ENCODE measurements at places on chromosomes 13 and 19.

DNA sequence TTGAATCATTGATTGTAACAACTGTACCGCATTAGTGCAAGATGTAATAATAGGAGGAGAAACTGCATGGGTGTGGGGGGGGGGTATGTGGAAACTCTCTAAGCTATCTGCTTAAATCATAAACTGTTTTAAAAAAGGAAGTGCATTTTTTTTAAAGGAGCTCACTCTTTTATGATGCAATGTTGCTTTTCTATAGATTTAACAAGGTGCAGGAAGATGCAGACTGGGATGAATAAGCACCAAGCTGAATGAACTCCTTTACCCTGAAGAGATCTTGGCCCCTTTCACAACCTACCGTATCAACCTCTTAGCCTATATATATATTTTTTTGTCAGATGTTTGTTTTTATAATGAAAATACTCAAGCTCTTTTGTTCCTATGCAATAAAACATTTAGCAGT lies 95.9 kb downstream of the AKAP11 start:
- no peak for DNase-seq

- no peak for DNase-seq
Measured at GRCh38 chr13:21034603-21035191, 26.7 kb downstream of the LATS2 start.

DNA sequence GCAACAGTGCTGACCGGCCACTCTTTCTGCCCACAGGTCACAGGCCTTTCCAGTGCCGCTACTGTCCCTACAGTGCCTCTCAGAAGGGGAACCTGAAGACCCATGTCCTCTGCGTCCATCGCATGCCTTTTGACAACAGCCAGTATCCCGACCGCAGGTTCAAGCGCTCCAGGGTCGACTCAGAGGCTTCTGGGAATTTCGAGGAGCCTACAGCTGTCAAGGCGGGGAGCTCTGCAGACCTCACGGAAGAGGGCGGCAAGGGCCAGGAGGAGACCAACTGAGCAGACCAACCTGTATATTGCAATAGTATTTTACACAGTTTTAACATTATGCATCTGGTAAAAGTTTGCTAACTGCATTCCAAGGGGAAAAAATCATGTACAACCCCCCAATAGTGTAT lies 338.5 kb downstream of the ZNF536 start:
- DNase-seq: no peak

- DNase-seq: no peak
Measured at GRCh38 chr13:108281901-108282300, 12.4 kb downstream of the TNFSF13B start.

- no peak for DNase-seq
Measured at GRCh38 chr13:25778365-25778764, 273.5 kb downstream of the SHISA2 start.

- no peak for DNase-seq
Measured at GRCh38 chr13:59442944-59443486, 720.7 kb downstream of the DIAPH3 start.

DNA sequence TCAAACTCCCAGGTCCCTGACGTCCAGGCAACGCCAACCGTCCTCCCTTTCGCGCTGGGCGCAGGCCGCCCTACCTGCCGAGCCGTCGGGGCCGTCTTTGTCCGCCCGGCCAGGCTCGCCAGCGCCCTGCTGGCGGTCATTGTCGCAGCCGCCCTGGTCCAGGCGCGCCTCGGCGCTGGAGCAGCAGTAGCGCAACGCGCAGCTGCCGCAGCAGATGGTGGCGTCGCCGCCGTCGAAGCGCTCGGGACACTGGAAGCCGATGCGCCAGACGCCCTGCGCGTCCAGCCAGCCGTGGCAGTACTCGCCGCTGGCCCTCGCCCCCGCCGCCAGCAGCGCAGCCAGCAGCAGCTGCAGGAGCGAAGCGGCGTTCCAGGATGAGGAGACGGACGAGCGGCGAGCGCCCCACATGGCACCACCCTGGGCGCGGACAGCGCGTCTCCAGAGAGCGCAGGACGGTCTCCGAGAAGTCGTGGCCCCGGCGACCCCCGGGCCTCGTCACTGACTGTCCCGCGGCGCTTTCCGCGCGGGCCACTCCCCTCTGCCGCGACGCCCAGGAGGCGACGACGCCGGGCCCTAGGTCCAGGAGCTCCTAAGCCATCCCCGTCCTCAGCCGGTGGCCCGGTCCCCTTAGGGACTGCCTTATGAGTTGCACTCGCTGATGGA lies 1.1 kb downstream of the SHISA2 start:
- DNase-seq: no peak

- DNase-seq: no peak
Measured at GRCh38 chr19:57338877-57339276, 12.2 kb upstream of the ZNF304 start.

DNA sequence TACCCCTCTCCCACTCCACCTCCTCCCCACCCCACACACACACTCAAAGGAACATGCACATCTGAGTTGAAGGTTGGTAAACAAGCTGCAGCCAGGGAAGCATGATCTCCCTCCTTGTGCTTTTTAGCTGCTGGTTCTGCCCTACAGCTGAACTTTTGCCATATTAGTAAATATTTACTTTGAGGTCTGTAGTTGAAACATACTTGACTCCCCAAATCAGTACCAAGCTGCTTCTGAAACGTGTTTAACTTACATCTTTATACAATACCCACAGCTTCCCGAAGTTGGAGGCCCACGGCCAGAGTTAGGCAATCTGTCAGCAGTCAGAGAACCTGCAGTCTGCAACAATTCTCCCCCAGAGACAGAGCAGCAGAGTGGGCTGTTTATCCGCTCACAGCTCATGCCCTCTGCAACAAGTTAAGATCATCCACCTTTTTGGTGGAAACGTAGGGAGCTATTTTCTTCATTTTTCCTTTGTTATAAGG lies 1.5 kb upstream of the PCDH20 start:
- DNase-seq: no peak

DNA sequence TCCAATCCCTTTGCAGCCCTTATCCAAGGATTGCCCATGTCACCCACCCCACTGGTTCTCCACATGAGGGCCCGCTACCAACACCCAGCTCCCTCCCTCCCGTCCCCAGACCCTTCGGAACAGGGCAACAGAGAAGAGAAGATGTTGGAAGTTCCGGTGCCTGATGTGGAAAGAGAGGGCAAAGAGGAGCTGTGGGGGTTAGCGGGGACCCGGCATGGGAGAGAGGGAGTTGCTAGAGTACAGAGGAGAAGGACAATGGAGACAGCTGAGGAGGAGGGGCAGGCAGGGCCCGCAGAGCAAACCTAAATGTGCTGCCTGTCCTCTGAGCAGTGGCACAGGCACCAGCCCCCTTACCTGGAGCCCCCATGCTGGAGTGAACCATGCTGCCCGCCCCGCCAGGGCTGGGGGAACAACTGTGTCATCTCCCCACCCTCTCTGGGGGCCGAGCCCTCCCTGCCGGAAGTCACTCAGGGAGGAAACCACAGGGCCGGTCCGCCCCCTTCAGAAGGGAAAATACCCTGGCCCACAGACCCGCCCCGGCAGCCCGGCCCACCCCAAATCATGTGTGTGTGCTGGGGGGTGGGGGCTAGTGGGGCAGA lies at the start of gene POU2F2:
Gene POU2F2 (minus strand): TSS at position 417 of the 599 bp plus-strand sequence. CDS start 35 bp downstream, at position 382.
- DNase-seq: peak; percentile 21

- DNase-seq: no peak
Measured at GRCh38 chr13:79658333-79658975, 177.5 kb downstream of the NDFIP2 start.

DNA sequence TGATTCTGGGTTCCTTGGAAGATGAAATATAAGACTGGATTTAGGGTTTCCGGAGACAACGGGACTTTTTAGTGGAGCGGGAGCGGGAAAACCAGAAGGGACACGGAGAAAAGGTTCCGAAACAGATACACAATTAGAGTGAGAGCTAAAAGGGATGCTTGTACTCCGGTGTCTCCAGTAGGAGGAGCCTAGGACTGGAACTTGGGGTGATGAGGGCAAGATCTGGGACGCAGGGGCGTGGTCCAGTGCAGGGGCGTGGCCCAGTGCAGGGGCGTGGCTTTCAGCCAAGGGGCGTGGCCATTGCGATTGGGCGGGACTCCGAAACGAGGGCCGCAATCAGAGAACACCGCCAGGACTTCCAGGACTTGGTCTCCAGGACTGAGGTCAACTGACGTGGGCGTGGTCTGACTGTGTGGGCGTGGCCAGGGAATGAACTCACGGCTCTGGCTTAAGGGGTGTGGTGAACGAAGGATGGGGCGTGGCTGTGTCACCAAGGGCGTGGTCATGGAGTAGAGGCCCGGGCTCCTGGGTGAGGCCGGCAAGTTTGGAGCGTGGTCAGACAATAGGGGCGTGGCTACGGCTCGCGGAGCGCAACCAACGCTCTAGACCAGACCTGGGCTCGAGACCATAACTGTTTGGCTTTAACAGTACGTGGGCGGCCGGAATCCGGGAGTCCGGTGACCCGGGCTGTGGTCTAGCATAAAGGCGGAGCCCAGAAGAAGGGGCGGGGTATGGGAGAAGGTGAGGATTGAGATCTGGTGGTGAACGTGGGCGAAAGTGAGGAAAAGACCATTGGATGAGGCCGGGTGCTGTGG lies at the start of gene DKKL1:
Gene DKKL1 (plus strand): TSS at position 610 of the 815 bp plus-strand sequence. CDS start 122 bp downstream, at position 732.
- DNase-seq: peak; percentile 40

DNA sequence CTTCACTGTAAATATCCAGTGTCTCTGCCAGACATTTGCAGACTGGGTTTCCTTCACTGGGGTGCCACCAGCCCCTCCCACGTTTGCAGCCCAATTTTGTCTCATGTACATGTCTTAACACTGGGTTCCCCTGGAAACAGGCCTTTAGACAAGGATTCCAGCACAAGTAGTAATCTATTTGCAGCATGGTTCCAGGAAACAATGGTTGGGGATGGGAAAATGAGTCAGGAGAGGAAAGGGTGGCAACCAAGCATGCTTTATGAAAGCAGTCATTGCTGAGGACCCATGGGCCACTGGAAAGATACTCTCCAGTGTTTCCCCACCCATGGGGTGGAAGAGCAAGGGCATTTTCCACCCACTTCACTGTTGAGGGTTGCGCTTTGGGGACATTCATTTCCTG lies 53.6 kb upstream of the FARP1 start:
- DNase-seq: no peak

DNA sequence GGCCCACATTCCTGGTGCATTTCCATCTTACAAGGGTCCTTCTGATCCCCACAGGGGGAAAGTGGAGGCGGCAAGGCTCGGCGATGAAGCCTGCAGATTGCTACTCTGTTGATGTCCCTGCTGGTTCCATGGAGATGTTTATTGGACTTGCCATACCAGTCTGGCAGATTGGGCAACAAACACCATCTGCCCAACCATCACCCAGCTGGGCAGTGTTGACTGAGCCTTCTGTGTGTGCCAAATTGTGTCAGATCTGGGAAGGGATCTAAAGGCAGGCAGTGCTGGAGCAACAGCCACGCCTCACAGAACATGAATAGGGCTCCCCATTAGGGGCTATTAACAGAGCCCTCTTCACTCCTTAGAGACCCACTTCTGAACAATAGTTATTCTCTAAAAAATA lies 35.0 kb downstream of the FLT1 start:
- DNase-seq: no peak

DNA sequence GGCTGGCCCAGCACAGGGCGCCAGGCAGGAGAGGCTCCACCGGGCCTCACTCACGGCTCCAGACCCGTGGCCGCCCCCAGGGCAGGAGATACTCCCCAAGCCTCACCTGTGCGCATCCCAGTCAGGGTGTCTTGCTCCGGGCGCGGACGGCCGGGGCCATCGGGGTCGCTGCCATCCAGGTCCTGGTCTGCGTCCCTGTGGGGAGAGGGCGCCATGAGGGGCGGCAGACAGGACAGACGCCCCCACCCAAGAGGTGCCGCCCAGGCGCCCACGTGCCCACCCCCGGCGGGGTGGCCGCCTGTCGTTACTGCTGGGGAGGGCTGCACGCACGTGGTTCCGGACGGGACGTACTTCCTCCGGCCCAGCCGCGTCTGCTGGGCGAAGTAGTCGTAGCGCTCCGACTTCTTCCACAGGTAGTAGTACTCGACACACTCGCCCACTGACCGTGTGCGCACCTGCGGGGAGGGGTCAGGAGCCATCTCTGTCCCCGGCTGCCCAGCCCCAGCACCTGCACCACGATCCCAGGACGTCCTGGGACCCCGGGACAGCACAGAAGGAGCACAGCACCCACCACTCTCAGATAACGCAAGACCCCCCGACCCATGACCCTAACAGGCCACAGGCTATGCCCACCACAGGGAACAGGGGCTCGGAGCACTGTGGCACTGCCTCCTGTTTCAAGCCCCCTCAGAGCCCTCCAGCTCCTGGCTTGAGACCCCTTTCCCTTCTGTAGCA lies 17.4 kb upstream of the PLPP2 start:
- DNase-seq: no peak

- DNase-seq: no peak
Measured at GRCh38 chr13:41299316-41300094, 11.6 kb upstream of the NAA16 start.

GRCh38 chr13:99028890-99029289 lies 51.0 kb upstream of the DOCK9 start:
- DNase-seq: no peak

DNA sequence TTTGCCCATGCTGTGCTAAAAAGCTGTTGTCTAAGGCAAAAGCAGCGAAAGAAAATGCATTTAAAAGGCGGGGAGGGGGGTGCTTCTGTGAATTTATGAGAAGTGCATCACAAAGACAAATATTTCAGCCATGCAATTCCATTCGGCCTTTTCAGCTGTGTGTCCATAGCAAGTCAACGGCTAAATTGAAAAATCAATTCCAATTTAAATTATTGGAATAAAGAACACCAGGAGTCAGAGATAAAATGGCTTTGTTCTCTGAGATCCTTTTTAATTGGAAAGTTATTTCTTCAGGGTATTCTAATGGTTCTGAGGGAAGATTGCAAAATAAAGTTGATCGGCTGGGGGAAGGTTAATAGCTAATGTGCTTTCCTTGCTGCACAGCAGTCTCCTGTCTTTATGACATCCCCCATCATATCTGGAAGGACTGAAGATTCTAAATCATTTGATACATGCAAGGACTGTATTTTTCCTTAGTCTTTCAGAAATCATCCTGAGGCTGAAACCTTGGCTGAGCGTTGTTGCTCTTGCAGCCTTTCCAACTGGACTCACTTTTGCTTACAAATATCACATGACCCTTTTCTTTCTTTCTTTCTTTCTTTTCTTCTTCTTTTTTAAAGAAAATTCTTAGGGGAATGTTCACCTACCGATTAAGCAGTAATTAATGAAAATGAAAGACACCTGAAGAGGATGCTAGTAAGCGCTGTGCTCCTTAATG lies 647.1 kb downstream of the DACH1 start:
- DNase-seq: no peak

Measured in dorsolateral prefrontal cortex (tissue), 122 donors.